ENCODE measurements at places on chromosomes 12 and 14. TPM values are rescaled to one million over a fixed set of nuclear protein-coding genes. Genes with fewer than 3 reads are reported as not detected.
A peak's percentile ranks its signal among the peaks of the same experiment; 100 is the strongest.

The CFAP73 gene
- not detected for total RNA-seq

The TMTC1 gene
- 71.8 TPM for total RNA-seq

The SLC38A4 gene
- total RNA-seq, result 1.3 TPM

The EPYC gene
- not detected for total RNA-seq

The SLCO1B1 gene
- total RNA-seq, result not detected

DNA sequence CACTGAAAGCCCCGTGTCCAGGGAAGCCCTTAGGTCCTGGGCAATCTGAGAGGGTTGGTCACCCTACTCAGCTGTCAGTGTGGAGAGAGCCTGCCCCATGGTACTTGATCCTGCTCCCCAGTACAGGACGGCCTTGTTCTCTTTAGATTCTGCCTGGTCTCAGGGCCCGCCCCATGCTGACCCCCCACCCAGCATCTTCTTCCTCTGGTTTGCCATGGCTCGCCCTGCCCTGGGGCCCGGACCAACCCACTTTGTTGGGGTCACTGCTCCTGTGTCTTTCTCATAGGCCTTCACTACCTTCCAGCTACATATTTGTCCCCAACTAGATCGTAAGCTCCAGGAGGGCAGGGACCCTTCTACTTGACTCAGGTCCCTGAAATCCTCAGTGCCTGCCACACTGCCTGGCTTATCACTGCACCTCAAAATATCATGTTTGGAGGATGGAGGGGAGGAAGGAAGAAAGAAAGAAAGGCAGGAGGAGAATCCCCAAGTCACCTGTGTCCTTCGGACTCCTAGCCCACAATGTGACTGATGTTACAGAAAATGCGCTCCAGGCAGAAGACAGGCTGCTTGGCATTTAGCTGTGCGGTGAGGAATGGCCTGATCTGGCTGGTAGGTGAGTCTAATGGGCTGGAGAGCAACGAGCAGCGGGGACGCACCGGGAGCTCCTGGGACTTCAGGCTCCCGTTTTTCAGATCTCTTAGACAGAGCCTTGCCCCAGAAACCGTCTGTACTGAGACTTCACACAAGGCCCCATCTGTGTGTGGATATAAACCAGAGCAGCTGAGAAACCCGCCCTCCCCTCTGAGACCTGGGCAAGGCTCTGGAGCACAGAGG, 66.1 kb downstream of the C14orf132 start:
- H3K27me3 ChIP-seq, result no peaks in the 10 kb centered on the region
- peak overlapping the region; percentile 94 for H3K27ac ChIP-seq
- H3K36me3 ChIP-seq, result no peaks in the 10 kb centered on the region
- H3K4me3 ChIP-seq, result no peak overlapping the region

- no peaks in the 10 kb centered on the region for H3K27me3 ChIP-seq
- DNase-seq, result no peak
- H3K4me3 ChIP-seq, result no peak overlapping the region
- H3K4me1 ChIP-seq, result no peaks in the 10 kb centered on the region
- no peak overlapping the region for H3K27ac ChIP-seq
Measured at GRCh38 chr12:104507672-104508071, 50.9 kb downstream of the CHST11 start.

GRCh38 chr12:128387811-128388422, 120.9 kb downstream of the TMEM132C start:
- H3K4me1 ChIP-seq, result no peaks in the 10 kb centered on the region
- no peak overlapping the region for H3K27ac ChIP-seq
- H3K4me3 ChIP-seq, result no peak overlapping the region
- no peaks in the 10 kb centered on the region for H3K36me3 ChIP-seq

DNA sequence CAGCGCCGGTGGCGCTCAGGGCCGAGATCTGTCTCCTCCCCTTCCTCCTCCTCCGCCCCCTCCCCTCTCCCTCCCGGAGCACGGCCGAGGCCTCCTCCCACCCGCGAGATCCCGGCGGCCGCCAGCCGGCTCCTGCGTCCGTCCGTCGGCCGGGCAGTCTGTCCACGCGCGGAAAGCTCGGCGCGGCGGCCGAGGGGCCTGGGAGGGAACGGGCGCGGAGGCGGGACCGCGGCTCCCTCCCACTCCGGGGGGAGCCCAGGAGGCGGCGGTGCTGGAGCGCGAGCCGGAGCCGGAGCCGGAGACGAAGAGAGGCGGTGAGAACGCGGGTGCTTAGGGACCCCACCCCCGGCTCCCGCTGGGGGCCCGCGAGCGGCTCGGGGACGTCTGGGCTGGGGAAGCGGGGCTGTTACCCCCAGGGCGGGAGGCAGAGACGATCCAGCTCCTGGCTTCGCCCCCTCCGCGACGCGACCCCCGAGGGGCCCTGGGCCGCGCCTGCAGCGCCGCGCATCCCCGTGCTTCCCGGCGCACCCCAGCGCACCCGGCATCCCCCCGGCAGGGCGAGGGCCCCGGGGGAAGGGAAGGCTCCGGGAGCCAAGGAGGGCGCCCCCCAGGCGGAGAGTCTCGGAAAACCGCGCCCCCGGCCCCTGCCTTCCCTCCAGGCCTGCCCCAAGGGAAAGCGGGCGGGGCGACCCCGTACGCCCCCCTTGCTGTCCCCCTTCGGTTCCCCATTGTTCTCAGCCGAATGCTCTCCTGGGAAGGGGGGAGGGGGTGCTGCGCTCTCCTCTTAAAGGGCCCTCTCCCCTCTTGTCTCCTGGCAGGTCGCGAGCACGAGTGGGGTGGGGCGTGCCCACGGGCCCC, at the start of gene DTX1:
DTX1 (plus strand) TSS at position 100 of the 858 bp plus-strand sequence. CDS start 1,463 bp downstream, outside the sequence.
- H3K27ac ChIP-seq, result no peak within 1 kb of the TSS
- H3K4me3 ChIP-seq, result peak within 1 kb of the TSS; percentile 3
- peaks cover 16% of the 10 kb centered on the region for H3K27me3 ChIP-seq
- no peaks in the 10 kb centered on the region for H3K36me3 ChIP-seq
- peaks cover 13% of the 10 kb centered on the region for H3K4me1 ChIP-seq

- no peaks in the 10 kb centered on the region for H3K4me1 ChIP-seq
- no peaks in the 10 kb centered on the region for H3K27me3 ChIP-seq
- no peak overlapping the region for H3K4me3 ChIP-seq
- H3K27ac ChIP-seq, result no peak overlapping the region
- H3K36me3 ChIP-seq, result no peaks in the 10 kb centered on the region
- no peak for DNase-seq
Measured at GRCh38 chr12:124088217-124088907, 115.3 kb downstream of the ZNF664 start.

DNA sequence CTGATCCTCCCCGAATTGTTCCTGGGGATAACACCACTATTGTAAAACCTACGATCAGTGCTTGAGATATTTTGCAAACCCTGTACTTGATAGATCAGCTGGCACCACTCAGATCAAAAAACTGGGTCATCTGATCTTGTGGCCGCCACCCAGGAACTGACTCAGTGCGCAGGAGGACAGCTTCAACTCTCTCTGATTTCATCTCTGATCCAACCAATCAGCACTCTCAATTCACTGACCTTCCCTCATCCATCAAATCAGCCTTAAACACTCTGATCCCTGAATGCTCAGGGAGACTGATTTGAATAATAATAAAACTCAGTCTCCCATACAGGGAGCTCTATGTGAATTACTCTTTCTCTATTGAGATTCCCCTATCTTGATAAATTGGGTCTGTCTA, 4.2 kb upstream of the XPOT start:
- peaks cover 4% of the 10 kb centered on the region for H3K4me1 ChIP-seq
- H3K4me3 ChIP-seq, result no peak overlapping the region
- H3K27me3 ChIP-seq, result no peaks in the 10 kb centered on the region
- no peaks in the 10 kb centered on the region for H3K36me3 ChIP-seq
- no peak overlapping the region for H3K27ac ChIP-seq

GRCh38 chr12:83321971-83322370, 635.3 kb downstream of the TMTC2 start:
- H3K4me3 ChIP-seq, result no peak overlapping the region
- H3K4me1 ChIP-seq, result no peaks in the 10 kb centered on the region
- H3K27me3 ChIP-seq, result no peaks in the 10 kb centered on the region
- no peak for DNase-seq
- no peak overlapping the region for H3K27ac ChIP-seq

DNA sequence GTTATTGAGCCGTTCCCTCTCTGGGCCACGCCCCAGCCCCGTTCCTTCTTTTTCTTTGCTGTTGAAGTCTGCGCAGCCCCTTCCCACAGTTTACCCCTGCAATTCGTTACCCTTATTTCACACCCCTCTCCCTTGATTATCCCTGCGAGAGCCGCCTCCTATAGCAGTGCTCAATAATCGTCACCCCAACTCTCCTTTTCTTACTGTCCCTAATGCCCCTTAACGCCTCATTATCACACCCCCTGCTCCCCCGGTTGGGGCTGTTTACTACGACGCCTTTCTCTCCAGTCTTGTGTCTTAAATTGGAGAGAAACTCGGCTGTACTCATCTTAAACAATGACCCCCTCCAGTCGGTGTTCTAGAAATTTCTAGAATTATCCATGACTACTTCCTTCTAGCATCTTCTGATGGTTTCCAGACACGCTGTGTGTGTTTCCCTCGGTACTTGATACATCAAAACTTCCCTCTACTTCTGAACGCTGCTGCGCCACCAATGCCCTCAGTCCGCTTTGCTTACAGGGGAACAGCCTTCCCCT, 713 bp upstream of the FBXL14 start:
- peak overlapping the region; percentile 93 for H3K27ac ChIP-seq
- H3K27me3 ChIP-seq, result no peaks in the 10 kb centered on the region
- DNase-seq, result peak; percentile 76
- peak overlapping the region; percentile 52 for H3K4me3 ChIP-seq

DNA sequence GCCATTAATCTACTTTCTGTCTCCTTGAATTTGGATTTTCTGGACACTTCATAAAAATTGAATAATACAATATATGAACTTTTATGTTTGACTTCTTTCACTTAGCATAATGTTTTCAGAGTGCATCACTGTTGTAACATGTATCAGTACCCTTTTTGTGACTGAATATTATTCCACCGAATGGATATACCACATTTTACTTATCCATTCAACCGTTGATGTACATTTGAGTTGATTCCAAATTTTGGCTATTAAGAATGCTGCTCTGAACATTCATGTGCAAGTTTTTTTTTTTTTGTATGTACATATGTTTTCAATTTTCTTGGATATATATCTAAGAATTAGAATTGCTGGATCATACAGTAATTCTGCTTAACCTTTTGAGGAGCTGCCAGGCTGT, 43.2 kb downstream of the CPSF2 start:
- no peak overlapping the region for H3K27ac ChIP-seq
- DNase-seq, result no peak
- no peaks in the 10 kb centered on the region for H3K4me1 ChIP-seq
- no peak overlapping the region for H3K4me3 ChIP-seq

GRCh38 chr12:86233126-86233525, 23.1 kb downstream of the MGAT4C start:
- DNase-seq, result no peak
- H3K36me3 ChIP-seq, result no peaks in the 10 kb centered on the region
- no peaks in the 10 kb centered on the region for H3K4me1 ChIP-seq
- no peaks in the 10 kb centered on the region for H3K27me3 ChIP-seq
- no peak overlapping the region for H3K27ac ChIP-seq

GRCh38 chr14:22531451-22532344, 57.3 kb downstream of the DAD1 start:
- no peak overlapping the region for H3K4me3 ChIP-seq
- no peak for DNase-seq
- no peak overlapping the region for H3K27ac ChIP-seq
- peaks cover 3% of the 10 kb centered on the region for H3K4me1 ChIP-seq

GRCh38 chr14:105760691-105761344, 234.4 kb downstream of the TMEM121 start:
- H3K4me1 ChIP-seq, result no peaks in the 10 kb centered on the region
- H3K27ac ChIP-seq, result no peak overlapping the region
- DNase-seq, result peak; percentile 29
- H3K27me3 ChIP-seq, result no peaks in the 10 kb centered on the region
- H3K4me3 ChIP-seq, result no peak overlapping the region
- no peaks in the 10 kb centered on the region for H3K36me3 ChIP-seq

DNA sequence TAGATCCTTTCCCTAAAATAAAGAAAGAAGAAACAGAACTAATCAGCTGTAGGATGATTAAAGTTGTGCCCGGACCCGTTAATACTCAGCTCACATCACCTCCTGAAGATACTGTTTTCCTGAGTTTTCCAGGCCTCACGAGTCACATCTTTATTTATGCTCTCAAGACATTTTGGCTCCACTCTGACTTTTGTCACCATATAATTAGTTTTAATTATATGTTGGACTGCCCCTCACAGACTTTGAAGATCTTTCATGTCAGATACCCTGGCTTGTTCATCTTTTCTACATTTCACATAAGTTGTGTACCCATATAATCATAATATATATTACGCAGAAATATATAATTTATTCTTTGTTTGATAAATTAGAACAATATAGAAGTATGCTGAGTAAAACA, 87.4 kb downstream of the HCAR2 start:
- no peak for DNase-seq
- H3K27ac ChIP-seq, result no peak overlapping the region
- no peaks in the 10 kb centered on the region for H3K4me1 ChIP-seq
- H3K36me3 ChIP-seq, result no peaks in the 10 kb centered on the region
- no peak overlapping the region for H3K4me3 ChIP-seq
- H3K27me3 ChIP-seq, result no peaks in the 10 kb centered on the region

DNA sequence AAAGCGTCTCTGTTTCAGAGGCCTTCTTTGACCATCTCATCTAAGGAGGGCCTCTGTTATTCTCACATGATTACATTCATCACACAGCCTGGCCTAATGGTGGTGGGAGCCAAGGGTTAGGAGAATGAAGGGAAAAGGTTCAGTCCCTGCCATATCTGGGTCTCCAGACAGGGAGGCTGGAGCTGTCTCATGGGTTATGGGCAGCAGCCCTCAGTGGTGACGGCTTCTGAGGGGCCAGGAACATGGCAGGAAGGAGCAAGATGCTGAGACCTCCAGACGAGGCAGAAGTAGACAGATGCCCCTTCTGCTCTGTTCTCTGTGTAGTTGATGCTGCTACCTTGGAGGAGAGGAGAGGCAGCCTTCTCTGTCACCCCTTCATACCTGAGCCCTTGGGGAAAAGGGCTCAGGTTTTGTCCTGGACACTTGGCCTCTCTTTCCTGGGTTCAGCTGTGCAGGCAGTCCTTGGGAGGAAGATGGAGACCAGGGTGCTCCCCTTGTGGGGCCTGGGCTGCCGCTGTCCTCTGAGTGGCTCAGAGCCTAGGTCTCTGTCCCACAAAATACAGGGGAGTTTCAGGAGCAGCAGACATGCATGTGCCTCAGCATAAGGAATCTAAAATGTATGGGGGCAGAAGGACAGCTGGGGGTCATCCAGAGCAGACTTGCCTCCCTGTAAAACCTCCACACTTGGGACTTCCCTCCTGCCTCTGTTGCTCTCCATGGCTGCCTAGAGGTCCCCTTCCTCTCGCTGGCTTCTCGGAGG, 3.6 kb downstream of the IFI27L2 start:
- H3K4me3 ChIP-seq, result no peak overlapping the region
- H3K4me1 ChIP-seq, result peaks cover 18% of the 10 kb centered on the region
- DNase-seq, result peak; percentile 24
- H3K27ac ChIP-seq, result no peak overlapping the region
- H3K36me3 ChIP-seq, result no peaks in the 10 kb centered on the region

DNA sequence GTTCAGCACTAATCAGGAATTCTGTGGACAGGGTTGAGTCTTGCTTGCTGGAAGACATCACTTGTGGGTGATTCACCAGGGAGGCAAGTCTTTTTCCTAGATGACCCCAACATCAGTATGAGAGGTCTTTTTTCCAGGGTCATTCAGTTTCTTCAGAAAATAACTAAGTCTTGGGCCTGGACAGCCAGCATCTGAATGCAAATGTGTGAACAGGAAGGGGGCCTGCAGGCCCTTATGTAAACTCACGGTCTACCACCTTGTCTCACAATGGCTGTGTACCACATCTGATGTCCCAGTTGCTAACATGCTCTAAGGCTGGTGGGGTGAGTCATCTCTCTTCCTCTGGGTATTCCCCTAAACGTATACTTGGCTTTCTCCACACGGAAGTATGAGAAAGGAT, 79.2 kb downstream of the HECTD4 start:
- H3K4me3 ChIP-seq, result no peak overlapping the region
- H3K27me3 ChIP-seq, result no peaks in the 10 kb centered on the region
- H3K4me1 ChIP-seq, result no peaks in the 10 kb centered on the region

Measured in sigmoid colon (tissue), 7 donors.